DMS 273 treated with DMSO at 0.1 percent for 48 hours (cell line): ENCODE measurements at places on chromosomes 7 and 10.
A peak's percentile ranks its signal among the peaks of the same experiment; 100 is the strongest.

DNA sequence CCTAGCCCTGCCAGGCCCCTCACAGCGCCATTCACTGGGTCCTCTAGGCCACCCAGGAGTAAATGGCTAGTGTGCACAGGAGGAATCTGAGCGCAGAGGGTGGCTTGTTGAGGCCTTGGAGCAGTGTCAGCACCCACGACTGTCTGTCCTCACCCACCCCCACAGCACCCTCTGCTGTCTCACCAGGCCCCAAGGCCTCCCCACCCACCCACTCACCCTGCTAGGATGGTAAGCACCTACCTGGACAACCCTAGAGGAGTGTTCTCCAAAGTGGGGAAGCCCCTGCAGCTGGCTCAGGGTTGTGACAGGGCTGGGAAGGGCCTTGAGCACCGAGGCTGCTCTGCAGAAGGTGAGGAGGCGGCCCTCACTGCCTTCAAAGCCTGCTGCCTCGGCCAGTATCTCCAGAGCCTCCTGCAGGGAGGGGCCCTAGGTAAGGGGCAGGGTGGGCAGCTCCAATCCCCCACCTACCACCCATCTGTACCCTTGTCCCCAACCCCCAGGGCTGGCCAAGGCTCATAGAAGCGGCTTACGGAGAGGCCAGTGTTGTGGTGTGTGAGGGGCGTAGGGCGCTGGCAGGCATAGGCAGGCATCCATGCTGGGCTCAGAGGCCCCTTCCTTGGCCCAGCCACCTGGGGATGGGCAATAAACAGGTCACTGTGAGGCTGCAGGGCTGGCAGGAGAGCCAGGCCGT is 2.9 kb downstream of the POLM start:
- no peak for DNase-seq

GRCh38 chr7:121505540-121506182 is 109.6 kb upstream of the FAM3C start:
- no peak for DNase-seq

- no peak for DNase-seq
Observed at GRCh38 chr10:93150289-93150688, 76.6 kb downstream of the CYP26A1 start.

GRCh38 chr7:37816922-37817590 is 31.3 kb upstream of the NME8 start:
- DNase-seq, result no peak

- no peak for DNase-seq
Observed at GRCh38 chr10:112275512-112276245, 7.5 kb upstream of the TECTB start.

DNA sequence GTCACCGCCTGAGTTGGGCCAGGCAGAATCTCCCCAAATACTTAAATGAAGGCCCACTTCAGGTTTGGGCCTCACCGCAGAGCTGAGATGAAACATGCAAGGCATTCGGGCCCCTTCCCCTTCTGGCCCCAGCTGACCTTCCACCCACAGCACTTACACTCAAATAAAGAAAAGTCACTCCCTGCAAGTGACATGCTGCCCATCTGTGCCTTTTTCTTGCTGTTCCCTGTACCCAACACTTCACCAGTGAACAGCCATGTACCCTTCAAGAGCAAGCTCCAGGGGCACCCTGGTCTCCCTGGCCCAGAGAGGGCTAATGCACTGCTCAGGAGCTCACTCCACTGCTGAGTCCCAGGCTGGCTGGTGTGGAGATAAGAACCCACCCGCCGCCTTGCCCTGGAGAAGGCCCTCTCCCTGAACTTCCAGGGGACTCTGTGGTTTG is 40.7 kb downstream of the ZCCHC24 start:
- DNase-seq, result no peak

GRCh38 chr7:128791972-128792327 is 182 bp downstream of the CCDC136 start:
- no peak for DNase-seq

GRCh38 chr7:85770332-85770731 is 583.5 kb upstream of the SEMA3D start:
- DNase-seq, result no peak

GRCh38 chr7:33806298-33807154 is 98.8 kb upstream of the BMPER start:
- no peak for DNase-seq

- no peak for DNase-seq
Observed at GRCh38 chr7:150389532-150389816, 10.3 kb downstream of the ZNF775 start.

- no peak for DNase-seq
Observed at GRCh38 chr7:30379131-30379530, 94.7 kb downstream of the ZNRF2 start.

DNA sequence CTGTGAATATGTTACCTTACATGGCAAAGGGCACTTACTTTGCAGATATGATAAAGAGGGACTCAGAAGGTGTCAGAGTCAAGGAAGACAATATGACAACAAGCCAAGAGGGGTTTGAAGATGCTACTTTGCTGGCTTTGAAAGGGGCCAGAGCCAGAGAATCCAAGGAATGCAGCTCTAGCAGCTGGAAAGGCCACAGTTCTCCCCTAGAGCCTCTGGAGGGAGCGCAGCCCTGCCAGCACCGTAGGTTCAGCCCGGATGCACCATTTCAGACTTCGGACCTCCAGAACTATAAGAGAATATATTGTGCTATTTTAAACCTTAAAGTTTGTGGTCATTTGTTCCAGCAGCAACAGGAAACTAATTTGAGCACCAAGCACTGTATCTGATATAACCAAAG is 32.9 kb upstream of the WDR11 start:
- DNase-seq, result no peak

DNA sequence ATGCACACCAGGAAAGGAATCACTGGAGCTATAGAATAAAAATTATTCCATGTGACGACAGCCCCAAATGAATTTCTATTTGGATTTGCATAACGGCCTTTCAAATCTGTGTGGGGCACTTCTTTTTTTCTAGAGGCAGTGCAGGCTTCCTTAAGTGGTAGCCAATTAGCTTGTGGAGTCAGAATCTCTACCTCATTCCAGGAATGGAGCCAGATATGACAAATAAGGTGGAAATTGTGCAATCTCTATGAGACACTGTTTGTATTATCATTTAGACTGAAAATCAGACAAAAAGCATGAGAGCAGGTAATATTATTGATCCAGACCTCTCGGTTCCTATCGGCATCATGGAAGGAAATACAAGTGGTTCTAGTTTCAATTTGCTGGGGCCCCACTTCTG is 78.7 kb downstream of the BEND7 start:
- no peak for DNase-seq

DNA sequence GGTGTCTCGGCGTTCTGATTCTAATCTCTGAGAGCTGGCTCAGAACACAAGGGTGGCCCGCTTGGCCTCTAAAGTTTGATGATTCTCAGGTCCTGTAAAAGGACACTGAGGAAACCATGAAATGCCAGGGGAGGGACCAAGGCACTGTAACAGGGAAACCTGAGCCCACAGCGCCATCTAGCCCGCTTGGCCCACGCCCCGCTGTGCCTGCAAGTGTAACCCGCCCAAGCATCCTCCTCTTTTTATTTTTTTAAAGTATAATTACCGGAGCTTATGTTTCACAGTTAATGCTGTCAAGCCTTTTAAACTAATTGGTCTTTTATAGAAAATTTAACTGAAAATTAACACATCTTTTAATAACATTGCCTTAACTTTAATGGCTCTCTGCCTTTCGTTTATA is 734.7 kb downstream of the KCNMA1 start:
- DNase-seq, result no peak

DNA sequence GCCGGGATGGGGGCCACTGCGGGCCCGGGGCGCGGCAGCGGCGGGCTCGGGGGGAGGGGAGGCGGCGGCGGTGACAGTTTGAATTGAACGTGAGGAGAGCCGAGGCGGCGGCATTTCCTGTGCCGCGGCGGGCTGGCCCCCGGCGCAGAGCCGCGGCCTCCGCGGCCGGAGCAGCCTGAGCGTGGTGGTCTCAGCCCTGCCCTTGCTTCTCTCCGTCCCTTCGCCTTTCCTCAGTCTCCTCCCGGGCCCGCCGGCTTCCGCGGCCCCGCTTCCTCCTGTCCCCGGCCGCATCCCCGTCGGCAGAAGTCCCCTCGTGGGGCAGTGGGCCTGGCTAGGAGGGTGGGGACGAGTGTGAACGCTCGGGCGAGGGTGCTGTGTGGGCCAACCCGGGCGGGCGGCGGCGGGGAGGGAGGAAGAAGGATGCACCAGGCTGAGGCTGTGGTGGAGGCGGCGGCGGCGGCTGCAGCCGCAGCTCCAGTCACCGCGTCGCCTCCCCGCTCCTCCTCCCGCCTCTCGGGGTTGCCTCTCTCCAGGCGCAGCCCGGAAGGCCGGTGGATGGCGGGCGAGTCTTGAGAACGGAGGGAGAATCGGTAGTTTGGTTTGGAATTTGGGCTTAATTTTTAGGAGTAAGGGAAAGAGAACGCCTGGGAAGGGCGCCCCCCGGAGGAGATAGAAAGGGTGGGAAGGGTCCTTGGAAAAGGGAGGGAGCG is 690 bp downstream of the SEPTIN7 start:
- DNase-seq, result peak; percentile 59

GRCh38 chr10:130111852-130112180 is 1.2 kb upstream of the C10orf143 start:
- no peak for DNase-seq

GRCh38 chr10:29689001-29689400 is 54.2 kb upstream of the SVIL start:
- no peak for DNase-seq

- no peak for DNase-seq
Observed at GRCh38 chr7:7829667-7830066, 111.3 kb upstream of the RPA3 start.

GRCh38 chr10:95832216-95833041 is 75.3 kb upstream of the CC2D2B start:
- DNase-seq, result no peak

DNA sequence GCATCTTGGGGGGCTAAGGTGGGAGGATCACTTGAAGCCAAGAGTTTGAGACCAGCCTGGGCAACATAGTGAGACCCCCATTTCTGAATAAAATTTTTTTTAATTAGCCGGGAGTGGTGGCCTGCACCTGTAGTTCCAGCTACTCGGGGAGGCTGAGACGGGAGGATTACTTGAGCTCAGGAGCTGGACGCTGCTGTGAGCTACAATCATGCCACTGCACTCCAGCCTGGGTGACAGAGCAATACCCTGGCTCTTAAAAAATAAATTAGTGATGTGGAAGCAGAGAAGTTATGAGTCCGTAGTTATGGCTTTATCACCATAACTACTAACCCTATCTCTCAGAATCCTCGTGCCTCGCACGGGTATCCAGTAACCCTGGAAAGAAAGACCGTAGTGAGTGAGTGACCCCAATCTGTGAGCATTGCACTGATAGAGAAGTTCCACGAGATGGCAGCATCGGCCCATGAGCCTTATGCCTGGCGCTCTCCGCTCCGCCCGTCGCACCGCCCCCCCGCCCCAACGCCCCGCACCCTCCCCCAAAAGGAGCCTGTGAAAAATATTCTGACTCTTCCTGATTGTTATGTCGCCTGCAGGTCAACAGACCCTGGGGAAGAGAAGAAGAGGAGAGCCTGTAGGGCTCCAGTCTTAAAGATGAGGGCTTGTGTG is 4.9 kb upstream of the SLC29A3 start:
- no peak for DNase-seq
